ENCODE measurements at places on chromosomes 4 and X.
A peak's percentile ranks its signal among the peaks of the same experiment; 100 is the strongest.

GRCh38 chrX:110420771-110421499, 62.3 kb downstream of the RTL9 start:
- DNase-seq: no peak

DNA sequence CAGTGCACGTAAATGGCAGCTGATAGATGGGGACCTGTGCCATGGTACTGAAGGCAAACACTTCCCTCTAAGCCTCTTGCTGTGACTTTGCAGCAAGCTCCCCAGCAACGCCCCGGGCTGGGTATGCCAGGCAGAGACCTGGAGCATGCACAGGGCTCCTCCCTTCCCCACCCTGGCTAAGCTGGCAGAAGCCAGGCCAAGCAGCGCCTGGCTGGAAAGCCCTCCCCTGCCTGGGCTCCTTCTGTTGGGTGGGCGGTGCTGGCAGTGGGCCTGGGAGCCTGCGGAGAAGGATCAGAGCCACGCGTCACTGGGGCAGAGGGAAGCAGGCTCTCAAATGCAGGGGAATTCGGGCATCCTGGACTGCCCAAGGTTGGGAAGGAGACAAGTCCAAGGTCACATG, 3.6 kb downstream of the ATP2B3 start:
- peak; percentile 59 for DNase-seq

- DNase-seq: no peak
These were observed 434.3 kb upstream of the FAT1 start for GRCh38 chr4:187158003-187158402.

DNA sequence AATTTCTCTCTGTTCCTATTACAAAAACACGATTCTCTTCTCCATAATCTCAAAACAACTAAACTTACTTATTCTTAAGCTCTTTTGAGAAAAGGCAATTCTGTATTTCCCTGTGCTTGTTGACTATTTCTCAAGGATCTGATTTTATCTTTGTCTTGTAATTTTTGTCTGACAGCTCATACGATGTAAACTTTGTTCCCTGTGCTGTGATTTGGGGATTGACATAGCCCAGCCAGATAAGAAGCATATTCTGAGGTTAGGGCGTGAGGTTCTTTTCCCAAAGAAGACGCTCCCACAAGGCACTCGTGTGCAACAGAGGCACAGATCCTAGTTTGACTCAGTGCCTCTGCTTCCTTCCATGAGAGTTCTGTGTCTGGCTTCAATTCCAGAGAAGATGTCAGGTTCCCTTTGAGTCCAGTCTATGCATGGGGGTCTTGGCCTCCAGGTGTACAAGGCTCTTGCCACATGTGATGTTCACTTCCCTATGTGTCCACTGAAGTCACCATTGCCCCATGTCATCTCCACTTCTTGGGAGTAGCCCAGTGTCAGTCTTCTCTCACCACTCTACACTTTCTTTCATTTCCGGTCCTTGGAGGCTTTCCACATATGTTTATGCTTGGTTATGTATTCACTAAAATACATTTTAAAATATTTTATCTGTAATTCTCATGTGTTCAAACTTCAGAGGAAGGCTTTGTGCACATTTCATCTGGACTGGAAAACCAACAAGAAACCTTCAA, 94.8 kb downstream of the MID1 start:
- no peak for DNase-seq

GRCh38 chr4:47863486-47863885, 25.6 kb upstream of the CORIN start:
- DNase-seq: peak; percentile 8

GRCh38 chr4:146621-147020, 22.3 kb downstream of the ZNF718 start:
- no peak for DNase-seq

- peak; percentile 54 for DNase-seq
These were observed 58.5 kb upstream of the PRDM8 start for GRCh38 chr4:80138551-80139538.

DNA sequence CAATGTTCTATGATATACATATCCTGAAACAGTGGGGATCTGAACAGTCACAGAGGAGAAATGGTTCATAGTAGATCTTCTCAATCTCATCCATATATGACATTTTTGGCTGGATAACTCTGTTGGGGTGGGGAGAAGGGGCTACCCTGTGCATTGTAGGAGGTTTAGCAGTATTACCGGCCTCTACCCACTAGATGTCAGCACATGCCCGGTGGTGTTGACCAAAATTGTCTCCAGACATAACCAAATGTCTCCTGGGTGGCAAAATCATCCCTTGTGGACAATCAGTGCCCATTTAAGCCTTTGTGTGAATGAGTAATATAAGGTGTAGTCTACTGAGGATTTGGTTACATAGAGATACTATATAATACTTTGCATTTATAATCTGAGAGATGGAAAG, 89.9 kb downstream of the PLS3 start:
- peak; percentile 24 for DNase-seq

DNA sequence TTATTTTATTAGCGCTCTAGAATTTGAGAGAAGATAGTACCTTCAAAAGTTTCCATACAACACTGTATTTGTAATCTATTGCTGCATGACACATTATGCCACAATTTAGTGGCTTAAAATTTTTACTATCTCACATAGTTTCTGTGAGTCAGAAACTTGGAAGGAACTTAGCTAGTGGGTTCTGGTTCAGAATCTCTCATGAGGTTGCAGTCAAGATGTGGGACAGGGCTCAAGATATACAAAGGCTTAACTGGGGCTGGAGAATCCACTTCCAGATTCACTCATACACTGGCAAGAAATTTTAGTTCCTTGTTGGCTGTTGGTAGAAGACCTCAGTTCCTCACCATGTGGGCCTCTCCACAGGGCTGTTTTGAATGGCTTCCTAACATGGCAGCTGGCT, 11.5 kb upstream of the C4orf54 start:
- DNase-seq: no peak

DNA sequence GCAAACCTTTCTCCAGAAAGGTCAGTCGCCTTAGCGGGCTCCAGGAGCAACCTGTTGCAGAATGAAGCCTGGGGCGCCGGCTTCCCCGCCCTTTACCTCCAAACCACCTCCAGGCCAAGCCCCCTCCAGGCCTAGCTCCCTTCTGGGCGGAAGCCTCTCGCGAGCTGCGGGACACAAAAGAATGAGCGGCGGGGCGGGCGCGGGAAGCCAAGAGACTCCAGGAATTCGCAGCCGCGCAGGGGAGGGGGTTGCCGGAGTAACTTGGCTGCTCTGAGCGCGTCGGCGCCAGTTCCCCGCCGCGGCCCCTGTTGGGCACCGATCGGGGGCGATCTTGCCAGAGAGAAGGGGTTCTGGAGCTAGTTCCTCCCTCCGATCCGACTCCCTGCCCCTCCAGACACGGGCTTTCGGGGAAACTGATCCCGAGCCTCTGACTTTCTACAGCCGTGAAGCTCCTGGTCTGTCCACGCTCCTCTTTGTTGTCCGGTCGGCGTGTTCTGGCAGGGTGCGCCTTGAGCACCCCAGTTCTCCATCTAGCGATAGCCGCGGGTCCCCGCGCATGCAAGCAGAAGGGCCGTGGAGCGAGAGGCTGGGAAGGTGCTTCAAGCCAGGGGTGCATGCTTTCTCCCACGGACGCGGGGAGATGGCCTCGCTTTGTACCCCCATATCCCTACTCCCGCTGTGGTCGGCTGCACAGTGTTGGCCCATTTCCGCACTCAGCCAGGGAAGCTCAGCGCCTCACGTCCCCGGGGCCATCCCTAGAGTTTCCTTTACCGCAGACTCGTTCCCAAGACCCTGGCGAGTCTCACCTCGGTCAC, 1.2 kb downstream of the PROM1 start:
- peak; percentile 39 for DNase-seq

- DNase-seq: no peak
These were observed 688.0 kb downstream of the PCDH19 start for GRCh38 chrX:99722094-99722493.

DNA sequence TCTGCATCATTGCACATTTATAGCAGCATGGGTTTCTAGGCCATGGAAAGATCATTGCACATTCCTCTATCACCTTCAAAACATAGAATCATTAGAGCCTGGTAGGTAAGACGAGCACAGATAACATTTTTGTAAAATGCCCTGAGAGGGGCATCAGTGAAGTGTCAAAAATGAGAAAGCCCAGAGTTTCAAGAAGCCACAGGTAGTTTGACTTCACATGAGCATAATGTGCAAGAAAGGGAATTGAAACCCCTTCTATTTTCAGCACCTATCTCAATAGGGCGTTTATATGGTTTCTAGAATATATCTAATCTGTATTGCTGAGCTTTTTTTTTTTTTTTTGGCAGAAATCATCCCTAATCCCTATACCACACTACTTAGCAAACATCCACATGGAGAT, 2441.7 kb downstream of the ARAP2 start:
- DNase-seq: no peak

DNA sequence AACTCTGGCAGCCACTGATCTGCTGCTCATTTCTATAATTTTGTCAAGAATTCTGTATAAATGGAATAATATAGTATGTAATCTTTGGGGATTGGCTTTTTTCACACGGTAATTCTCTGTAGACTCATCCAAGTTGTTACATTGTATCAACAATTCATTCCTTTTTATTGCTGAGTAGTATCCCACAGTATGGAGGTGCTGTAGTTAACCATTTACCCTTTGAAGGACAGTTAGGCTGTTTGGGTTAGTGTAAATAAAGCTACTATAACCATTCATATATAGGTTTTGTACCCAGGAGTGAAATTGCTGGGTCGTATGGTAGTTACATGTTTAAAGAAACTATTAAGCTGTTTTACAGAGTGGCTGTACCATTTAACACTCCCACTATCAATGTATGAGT, 157.0 kb upstream of the NDP start:
- no peak for DNase-seq

- no peak for DNase-seq
These were observed 170.2 kb downstream of the PPP3CA start for GRCh38 chr4:101177154-101177553.

GRCh38 chr4:56552273-56552672, 46.7 kb downstream of the ARL9 start:
- no peak for DNase-seq

DNA sequence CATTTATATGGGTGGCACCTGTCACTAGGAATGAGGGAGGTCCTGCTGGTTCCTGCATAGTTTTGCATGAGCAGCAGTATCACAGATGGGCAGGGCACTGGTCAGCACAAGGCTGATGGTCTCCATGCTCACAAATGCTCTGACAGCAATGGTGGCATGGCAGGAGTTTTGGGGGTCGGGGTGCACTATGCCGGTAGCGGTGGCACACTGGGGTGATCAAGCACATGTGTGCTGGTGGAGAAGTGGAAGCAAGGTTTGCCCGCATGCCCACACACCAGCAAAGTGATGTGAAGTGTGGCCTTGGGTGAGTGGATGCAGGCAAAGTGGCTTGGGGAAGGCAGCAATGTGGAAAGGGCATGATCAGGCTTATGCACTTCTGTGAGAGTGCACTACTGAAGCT, 60.5 kb upstream of the MAGEE1 start:
- no peak for DNase-seq

- no peak for DNase-seq
These were observed 7.0 kb downstream of the MXD4 start for GRCh38 chr4:2254665-2255500.

GRCh38 chr4:146340798-146341197, 126.5 kb downstream of the REELD1 start:
- DNase-seq: peak; percentile 12

- DNase-seq: no peak
These were observed 253.4 kb upstream of the CASK start for GRCh38 chrX:42176789-42177188.

GRCh38 chr4:15007201-15007600, 4.9 kb downstream of the CPEB2 start:
- no peak for DNase-seq

- DNase-seq: peak; percentile 25
These were observed 645 bp downstream of the AMMECR1 start for GRCh38 chrX:110317061-110317819.

DNA sequence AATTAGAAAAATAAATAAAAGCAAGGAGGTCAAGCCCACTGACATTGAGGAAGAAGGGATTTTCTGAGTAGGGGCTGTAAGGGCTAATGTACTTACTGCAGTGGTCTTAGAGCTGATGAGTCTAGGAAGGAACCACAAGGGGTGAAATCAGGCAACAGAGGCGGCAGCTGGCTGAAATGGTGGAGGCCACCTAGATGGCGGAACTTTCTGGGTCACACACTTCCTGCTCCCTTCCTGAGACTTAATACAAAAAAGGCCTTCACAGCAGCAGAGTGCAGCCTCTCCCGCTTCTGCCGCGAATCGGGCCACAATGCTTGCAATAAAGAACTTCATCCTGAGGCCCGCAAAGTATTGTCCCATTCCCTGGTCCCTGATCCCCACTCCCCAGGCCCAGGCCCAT, 15.4 kb downstream of the SNX12 start:
- DNase-seq: no peak

- no peak for DNase-seq
These were observed 52.1 kb upstream of the LHFPL1 start for GRCh38 chrX:112731793-112732192.

DNA sequence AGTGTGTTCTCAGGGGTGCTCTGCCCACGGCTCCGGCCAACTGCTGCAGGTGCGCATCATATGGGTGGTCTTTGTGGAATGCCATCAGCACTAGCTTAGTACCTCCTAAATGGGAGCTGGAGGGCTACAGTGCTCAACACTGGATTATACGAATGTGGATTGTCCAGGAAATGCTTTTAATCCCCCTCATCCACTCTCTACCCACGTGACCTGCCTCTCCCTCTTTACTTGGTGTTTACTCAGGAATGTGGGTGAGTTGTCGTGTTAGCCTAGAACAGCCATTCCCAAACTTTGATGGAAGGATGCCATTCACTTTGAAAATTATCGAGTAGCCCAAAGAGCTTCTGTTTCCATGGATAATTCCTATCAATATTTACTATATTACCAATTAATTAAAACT, 150.8 kb downstream of the PTTG2 start:
- DNase-seq: no peak

GRCh38 chrX:22366906-22367305, 94.2 kb downstream of the CBLL2 start:
- DNase-seq: no peak

DNA sequence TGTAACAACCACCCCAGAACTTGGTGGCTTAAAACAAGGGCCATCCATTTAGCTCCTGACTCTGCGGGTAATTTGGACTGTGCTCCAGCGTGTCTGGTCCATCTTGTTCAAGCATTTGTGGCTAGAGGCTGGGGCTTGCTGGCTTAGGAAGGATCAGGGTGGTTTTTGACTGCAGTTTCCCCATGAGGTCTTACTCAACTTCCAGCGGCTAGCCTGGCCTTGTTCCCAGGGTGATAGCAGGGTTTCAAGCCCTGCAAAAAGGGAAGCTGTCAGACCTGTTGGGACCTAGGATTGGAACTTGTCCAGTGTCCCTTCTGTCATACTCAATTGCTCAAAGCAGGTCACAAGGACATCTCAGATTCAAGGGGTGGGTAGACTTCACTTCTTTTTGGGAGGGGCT, 205.9 kb downstream of the STIM2 start:
- DNase-seq: no peak

All from GM03348 (cell line).